GM12865 (cell line): ENCODE measurements at places on chromosomes 2 and 18.

DNA sequence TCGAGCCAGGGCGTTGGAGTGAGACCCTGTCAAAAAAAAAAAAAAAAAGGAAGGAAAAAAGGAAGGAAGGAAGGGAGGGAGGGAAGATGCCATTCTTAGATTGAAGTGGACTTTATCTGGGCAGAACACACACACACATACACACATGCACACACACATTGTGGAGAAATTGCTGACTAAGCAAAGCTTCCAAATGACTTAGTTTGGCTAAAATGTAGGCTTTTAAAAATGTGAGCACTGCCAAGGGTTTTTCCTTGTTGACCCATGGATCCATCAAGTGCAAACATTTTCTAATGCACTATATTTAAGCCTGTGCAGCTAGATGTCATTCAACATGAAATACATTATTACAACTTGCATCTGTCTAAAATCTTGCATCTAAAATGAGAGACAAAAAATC lies 564 bp upstream of the TTR start:
- no peak for DNase-seq

- no peak for DNase-seq
These were observed 970.6 kb downstream of the DCDC2C start for GRCh38 chr2:4674007-4674406.

DNA sequence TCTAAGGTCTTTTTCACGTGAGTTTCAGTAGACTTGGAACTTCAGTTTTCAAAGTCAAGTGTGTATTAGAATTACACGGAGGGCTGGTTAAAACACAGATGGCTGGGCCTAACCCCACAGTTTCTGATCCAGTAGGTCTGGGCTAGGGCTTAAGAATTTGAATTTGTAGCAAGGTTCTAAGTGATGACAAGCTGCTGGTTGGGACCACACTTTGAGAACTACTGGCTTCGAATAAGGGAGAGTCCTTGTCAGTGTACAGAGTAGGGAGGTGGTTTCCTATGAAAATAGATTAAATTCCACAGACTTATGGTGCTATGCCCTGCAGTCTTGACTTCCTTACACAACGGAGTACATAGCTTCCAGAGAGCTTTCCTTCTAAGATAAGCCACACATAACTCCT lies 4.5 kb downstream of the RHOB start:
- DNase-seq = no peak

DNA sequence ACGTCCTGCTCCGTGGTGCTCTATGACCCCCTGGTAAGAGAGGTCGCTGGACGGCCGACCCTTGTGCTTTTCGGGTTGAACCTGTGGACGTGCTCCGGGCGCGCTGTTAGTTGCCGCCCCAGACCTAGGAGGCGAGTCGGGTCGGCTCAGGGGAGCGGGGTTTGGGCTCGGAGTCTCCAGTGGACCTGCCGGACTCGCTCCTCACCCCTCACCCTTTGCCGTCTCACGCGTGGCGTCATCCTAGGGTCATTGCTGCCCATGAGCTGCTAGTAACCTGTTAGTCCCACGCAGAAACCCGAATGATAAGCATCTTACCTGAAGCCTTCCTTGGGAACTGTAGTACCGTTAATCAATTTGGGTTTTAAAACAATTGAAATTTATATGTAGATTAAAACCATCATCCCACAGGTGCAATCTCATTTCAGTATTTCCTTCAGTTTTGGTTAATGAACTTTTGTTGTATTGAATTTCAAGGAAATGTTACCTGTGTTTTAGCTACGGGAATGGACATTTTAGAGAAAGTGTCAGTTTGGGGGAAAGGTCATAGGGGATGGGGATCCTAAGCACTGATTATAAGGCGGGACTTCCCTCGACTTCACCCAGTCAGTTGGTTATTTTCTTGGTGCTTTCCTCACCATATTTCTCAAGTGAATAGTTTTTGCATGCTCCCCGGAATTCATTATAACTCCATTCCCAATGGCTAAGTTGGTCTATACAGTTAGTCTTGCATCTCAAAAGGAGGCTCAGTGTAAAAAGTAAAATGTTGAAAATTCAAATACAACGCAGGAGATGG lies 536 bp downstream of the ELP2 start:
- DNase-seq = peak; percentile 34

- DNase-seq = no peak
These were observed 49.3 kb downstream of the ACAA2 start for GRCh38 chr18:49764032-49764431.

DNA sequence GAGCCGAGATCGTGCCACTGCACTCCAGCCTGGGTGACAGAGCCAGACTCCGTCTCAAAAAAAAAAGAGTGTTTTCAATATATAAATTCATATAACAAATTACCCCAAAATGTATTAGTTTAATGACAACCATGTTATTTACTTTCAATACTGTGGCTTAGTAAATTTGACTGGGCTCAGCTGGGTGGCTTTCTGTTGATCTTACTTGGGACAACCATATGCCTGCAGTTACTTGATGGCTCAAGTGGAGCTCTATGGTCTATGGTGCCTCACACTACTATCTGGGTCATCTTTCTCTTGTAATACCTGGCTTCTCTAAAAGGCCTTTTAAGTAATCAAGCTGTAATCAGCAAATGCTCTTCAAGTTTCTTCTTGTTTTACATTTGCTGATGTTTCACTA lies 341.5 kb upstream of the SPHKAP start:
- no peak for DNase-seq

DNA sequence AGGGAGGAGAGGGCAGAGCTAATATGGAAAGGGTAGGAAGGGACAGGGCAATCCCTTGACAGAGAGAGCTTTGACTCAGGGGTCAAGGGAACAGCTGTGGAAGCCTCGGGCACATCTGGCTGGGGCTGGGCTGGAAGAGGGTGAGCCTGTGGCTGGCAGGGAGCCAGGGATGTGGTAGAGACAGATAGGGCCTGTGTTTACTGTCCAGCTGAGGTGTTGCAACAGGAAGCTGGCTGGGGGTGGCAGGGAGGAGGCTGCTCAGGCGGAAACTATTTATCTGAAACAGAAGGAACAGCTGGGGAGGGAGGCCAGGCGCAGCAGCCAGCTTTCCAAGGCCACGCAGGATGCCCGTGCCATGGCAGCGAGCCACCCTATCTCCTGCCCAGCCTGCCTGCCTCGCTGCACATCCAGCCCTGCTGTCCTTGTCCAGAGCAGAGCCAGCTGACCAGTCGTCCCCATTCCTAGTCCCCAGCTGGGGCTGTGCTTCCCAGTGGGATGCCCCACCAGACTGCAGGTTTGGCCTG lies 264.7 kb downstream of the CYP26B1 start:
- DNase-seq = peak; percentile 7

DNA sequence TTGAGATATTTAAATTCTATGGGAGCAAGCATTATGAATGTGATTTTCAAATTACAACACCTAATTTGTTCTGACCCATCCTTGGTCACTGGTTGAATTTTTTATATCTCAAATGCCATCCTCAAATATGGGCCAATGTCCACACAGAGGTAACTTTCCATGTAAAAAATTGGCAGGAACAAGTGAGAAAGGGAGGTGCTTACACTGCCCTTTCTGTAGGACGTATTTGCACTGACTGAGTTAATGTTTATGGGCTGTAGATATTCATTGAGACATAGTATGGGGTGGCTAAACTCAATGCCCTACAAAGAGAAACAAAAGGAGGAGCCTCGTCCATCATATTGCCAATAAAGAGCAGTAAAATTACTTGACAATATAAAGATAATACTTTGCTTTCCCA lies 259.3 kb downstream of the NRXN1 start:
- DNase-seq = no peak

DNA sequence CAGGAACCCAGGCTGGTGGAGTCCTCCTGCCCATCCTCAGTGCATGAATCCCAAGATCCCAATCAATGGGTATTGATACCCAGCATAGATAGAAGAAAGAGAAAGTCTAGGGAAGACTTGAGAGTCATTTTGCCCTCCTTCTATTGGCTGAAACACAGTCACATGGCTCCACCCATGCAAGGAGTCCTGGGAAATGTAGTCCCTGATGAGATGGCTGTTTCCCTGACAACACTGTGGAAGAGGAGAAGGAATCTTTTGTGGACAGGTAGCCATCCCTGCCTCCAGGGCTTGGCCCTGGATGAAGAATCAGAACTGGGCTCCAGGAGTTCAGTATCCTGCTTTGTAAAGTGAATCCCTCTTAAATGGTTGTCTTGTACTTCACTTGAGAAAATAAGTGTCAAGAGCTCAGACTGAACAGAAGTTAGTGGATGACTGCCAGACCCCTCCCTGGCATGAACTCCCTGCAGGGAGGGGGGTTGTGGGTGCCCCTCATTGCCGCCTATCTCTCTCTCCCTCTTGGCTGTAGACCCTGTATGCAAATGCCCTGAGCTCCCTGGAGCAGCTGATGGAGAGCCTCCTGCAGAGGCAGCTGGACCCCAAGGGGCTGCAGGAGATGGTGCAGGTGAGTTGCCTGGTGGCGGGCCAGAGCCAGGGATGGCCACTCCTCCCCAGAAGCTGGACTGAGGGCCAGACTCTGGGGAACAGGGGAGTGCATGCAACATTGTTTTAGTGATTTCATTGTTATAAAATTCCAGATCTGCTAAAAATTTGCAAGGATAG lies 36.1 kb downstream of the MROH2A start:
- no peak for DNase-seq

GRCh38 chr2:166091439-166091838 lies 36.4 kb downstream of the SCN1A start:
- no peak for DNase-seq

- peak; percentile 78 for DNase-seq
These were observed 16.9 kb upstream of the VPS54 start for GRCh38 chr2:64036034-64036705.

- peak; percentile 56 for DNase-seq
These were observed 79.6 kb downstream of the LBH start for GRCh38 chr2:30310955-30311354.

DNA sequence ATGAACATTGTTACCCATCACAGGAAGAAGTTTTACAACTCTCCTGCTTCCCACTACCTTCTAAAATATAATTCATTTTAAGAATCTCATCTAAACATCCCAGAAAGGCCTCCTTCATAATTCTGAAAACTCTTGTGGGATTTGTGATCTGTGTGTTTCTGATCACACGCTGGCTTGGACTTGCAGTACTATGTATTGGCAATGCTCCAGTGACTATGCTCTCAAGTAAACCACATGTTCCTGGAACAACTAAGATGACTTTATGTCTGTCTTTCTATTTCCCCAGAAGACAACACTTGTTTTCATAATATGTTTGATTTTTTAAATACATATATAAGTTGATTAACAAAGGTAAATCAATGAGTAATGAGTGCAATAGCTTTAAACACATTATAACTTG lies 376.6 kb upstream of the NETO1 start:
- DNase-seq = no peak

GRCh38 chr2:177322801-177323261 lies 58.3 kb upstream of the NFE2L2 start:
- no peak for DNase-seq

DNA sequence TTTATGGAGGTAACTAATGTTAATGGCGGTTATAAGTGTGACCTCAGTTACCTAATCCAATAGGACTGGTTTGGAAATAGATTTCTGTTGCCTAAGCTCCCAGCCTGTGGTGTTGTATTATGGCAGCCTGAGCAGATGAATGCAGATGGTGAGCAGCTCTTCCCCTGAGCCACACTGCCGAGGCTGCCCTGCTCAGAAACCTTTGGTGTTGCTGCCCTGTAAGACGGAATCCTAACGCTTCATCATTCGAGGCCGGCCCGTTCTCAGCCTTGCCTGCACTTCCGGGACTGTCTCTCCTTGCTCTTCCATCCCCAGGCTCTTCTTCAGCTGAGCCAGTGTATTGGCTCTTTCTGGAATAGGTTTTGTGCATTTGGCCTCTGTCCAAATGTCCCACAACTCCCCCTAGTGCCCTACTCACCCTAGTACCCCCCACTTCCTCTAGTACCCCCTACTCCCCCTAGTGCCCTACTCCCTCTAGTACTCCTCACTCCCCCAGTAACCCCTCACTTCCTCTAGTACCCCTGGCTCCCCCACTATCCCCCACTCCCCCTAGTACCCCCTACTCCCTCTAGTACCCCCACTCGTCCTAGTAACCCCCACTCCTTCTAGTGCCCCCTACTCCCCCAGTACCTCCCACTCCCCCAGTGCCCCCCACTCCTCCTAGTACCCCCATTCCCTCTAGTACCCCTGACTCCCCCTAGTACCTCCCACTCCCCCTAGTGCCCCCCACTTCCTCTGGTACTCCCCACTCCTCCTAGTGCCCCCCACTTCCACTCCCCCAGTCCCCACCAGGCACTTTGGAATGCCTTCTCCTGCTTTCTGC lies 106.0 kb upstream of the TAF1B start:
- DNase-seq = peak; percentile 47

DNA sequence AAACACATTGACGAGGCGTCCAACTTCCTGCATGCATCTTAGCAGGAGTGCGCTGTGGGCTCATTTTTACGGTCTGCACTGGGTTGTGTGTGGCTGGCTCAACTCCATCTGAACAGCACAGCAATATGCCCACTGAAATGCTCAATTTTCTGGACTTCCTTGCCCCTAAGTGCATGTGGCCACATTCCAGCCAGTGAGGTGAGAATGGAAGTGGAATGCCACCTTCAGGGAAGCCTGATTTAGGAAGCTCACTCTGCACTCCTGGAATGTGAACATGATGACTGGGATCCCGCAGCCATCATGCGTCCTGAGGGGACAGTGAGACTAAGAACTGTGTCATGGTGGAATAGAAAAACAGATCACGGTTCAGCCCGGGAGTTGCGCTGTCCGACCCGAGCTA lies 76.2 kb downstream of the PSMG2 start:
- DNase-seq = no peak

GRCh38 chr2:151882786-151883445 lies 54.7 kb upstream of the ARL5A start:
- DNase-seq = no peak

- DNase-seq = no peak
These were observed 144.2 kb downstream of the ALK start for GRCh38 chr2:29777161-29777560.

DNA sequence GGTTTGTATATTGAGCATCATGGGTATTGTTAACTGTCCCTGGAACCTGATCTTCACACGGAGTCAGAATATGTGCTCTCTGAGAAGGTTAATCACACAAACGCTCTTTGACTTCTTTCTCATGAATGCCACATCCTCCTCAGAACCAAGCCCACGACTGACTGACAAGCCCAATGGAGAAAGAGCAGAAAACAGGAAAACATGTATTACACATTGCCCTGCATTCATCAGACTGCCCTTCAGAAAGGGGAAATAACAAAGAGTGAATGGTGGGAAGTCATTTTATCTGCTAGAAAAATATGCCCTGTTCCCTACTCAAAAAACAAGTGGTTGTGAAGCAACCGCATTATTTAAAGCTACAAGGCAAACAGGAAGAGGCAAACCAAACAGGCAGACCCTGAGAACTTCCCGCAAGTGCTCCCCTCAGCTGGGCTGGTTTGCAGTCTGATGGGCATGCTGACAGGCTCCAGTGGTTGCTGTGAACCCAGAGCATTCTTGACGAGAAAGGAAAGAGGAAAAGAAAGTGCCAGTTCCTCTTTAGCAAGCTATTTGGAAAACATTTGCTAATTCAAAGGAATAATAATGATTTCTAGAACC lies 172.9 kb upstream of the SETBP1 start:
- DNase-seq = peak; percentile 54

- DNase-seq = no peak
These were observed 840.6 kb upstream of the SALL3 start for GRCh38 chr18:78138983-78139496.

- peak; percentile 20 for DNase-seq
These were observed 166.2 kb downstream of the PHLPP1 start for GRCh38 chr18:62881509-62882016.

GRCh38 chr2:157231476-157231875 lies 26.0 kb upstream of the GALNT5 start:
- DNase-seq = no peak

- no peak for DNase-seq
These were observed 1424.9 kb upstream of the NXPH2 start for GRCh38 chr2:140205093-140205492.

- DNase-seq = no peak
These were observed 76.8 kb upstream of the PELI1 start for GRCh38 chr2:64220894-64221617.

- DNase-seq = peak; percentile 77
These were observed 27.7 kb downstream of the METTL8 start for GRCh38 chr2:171406044-171406443.
